ENCODE measurements at places on chromosomes 6 and 20.

- DNase-seq, result no peak
These were observed 45.1 kb upstream of the TASP1 start for GRCh38 chr20:13683833-13684232.

DNA sequence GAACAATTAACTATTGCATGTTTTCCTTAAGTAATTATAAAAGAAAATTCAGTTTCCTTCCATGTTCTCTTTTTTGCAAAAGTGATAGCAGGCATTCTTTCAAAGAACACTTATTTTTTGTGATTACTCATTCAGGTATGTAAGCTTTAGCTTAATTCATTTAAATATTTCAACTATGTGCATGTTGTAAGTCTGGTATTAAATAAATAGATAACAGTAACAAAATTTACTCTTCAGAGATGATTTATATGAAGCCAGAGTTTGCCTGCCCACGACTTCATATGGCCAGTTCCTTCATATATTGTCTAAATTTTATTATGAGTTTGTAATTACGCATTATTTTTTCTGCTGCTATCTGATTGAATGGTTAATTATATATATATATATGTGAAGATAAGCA, 110.9 kb downstream of the ADGRG6 start:
- no peak for DNase-seq

DNA sequence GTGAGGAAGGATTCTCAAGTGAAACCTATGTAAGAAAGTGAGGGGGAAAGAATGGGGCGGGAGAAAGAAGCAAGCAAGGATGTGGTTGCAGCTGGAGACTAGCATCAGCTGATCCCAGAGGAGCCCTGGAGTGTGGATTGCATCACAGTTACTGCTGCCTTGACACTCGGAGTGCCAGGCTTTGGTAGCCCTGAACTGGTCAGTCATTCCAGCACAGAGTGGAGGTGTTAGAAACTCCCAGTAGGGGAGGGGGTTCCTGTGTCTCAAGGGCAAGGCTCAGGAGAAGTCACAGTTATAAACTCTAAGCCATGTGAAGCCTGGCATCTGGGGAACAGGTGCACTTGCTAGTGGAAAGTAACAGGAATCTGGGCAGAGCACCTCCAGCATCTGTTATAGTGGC, 23.5 kb downstream of the SNAP25 start:
- no peak for DNase-seq

GRCh38 chr6:157880534-157880933, 57.5 kb downstream of the SNX9 start:
- DNase-seq, result no peak

DNA sequence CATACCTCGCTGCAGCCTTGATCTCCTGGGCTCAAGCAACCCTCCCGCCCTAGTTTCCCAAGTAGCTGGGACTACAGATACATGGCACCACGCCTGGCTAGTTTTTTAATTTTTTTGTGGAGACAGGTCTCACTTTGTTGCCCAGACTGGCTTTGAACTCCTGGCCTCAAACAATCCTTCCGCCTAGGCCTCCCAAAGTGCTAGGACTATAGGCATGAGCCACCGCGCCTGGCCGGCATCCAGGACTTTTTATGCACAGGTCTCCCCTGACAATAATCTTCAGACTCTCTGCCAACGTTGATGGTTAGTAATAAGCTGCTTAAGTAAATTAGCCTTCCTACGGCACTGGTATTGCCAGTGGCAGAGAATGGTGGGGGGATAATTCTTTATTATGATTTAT, 110.5 kb upstream of the MTHFD1L start:
- no peak for DNase-seq

DNA sequence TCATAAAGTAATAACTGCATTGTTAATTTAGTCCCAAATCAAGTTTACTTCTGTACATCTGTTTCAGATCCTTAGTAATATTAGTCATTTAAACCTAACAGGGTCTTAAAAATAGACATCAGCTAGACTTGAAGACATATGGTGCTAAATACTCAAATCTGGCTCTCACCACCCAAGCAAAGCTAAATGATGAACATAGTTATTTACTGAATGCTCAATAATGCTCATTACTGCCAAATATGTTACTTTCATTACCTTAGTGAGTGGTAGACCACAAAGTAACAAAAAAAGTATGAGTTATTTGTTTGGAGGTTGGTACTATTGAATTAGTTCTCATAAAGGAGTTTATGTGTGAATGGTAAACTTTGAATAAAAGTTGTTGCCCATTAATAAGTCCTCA, 502.1 kb downstream of the PKHD1 start:
- DNase-seq, result no peak

DNA sequence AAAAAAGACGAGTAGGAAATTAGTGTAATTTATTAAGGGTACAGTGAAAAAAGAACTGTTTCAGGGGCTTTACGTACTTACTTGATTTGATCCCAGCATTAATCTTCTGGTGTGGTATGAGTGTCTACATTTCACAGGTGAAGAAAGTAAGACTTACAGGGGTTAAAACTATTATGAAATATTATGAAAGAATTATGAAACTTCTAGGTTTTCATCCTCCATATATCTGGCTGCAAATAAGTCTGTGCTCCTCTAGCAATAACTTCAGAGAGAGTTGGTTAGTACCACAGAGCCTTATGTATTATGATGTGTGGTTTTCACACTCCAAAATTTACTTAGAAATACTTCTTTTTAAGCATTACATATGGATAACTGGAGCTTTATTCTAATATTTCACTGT, 41.9 kb downstream of the ZFAND3 start:
- no peak for DNase-seq

- no peak for DNase-seq
These were observed 194.8 kb upstream of the PRSS16 start for GRCh38 chr6:27052731-27053082.

- DNase-seq, result no peak
These were observed at the start of gene PTCHD4 for GRCh38 chr6:48111143-48111506. Gene PTCHD4, minus strand, starts transcription at chr6:48111197. Its CDS starts 42,240 bp downstream, at chr6:48068957.

DNA sequence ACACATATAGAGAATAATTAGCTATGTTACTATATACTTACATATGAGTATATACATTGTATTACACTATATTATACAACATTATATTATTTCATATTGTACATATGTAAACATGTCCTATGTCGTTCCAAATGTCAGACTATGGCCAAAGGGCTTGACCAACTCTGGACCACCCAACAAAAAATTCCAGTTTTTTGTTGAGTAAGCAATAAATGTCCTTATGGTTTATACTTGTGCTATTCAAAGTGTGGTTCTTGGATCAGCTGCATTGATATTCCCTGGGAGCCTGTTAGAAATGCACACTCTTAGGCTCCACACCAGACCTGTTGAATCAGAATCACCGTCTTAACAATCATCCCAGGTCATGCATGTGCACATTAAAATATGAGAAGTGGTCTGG, 225.4 kb upstream of the ZFP64 start:
- DNase-seq, result no peak

- DNase-seq, result no peak
These were observed 42.9 kb upstream of the LRFN2 start for GRCh38 chr6:40630051-40630450.

- no peak for DNase-seq
These were observed 101.9 kb downstream of the EPB41L2 start for GRCh38 chr6:130961148-130961547.

DNA sequence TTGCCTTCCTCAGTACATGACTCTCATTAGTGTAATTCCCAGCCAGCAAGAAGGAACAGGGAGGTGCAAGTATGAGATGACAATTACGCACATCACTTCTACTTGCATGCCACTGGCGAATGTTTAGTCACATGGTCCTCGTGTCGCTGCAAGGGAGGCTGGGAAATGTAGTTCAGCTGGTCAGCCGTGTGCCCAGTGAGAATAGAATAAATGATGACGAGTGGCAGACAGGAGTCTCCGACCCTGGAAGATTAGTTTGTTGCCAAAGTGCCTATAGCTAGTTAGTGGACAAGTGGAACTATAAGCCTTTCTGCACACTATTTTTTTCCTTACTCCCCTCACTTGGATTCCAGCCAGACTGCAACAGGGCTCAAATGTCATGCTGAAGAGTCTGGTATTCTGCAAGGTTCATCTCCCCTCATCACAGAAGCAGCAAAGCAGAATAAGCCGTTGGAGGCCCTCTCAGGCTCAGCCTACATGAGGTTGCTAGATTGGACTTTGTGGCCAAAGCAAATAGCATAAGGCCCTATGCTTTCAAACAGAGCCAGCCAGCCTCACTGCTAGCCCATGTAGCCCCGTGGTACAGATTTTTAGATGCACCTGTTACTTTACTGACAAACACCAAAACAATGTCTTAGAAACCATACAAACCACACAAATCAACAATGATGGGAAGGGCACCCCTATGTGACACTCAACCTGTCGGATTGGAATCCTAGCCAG, 9.7 kb downstream of the LINC00237 start:
- DNase-seq, result no peak

DNA sequence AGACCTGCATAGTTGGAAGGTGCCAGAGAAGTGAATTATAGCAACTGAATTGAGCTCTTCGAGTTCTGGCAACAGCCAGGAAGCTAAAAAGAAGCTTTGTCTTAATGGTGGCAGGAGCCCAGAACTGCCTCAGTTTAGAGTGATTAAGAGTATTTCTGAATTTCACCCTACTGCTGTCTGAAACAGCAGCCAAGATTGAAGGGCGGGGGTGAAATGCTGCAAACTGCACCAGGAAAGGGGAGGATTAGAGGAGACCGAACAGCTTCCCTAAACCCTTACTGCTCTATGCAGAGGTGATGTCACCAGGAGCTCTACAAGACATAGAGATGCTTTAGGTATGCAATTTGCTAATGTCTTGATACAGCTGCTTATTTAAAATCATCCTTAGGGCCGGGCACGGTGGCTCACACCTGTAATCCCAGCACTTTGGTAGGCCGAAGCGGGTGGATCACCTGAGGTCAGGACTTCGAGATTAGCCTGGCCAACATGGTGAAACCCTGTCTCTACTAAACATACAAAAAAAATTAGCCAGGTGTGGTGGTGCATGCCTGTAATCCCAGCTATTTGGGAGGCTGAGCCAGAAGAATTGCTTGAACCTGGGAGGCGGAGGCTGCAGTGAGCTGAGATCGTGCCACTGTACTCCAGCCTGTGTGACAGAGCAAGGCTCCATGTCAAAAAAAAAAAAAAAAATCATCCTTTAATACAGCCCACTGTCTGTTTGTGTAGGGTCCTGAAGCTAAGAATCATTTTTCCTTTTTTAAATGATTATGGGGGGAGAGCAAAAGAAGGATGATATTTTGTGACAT, 91.7 kb upstream of the IYD start:
- DNase-seq, result no peak

Data from hematopoietic multipotent progenitor cell (in vitro differentiated cells).